ENCODE measurements at places on chromosomes 6 and 20.

GRCh38 chr20:37990571-37991151 is 42.6 kb downstream of the TTI1 start:
- DNase-seq: no peak

DNA sequence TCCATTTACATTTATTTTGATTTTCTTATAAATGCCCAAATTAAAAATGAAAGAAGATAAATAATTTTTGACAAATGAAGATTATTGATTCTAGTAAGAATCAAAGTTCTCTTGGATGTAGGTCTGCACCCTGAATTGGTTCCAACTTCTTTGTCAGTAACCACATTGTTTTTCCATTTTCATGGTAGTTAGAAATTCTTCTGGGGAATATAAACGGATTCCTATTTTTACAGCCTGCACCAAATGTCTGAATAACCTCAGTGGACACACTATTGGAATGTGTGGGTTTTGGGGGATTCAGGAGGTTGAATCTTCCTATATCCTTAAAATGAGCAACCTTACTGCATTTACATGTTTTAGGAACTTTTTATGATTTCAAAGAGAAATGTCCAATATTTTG is 1085.3 kb upstream of the MAP3K7 start:
- DNase-seq: no peak

- no peak for DNase-seq
Observed at GRCh38 chr6:87913974-87914373, 133.7 kb upstream of the SPACA1 start.

DNA sequence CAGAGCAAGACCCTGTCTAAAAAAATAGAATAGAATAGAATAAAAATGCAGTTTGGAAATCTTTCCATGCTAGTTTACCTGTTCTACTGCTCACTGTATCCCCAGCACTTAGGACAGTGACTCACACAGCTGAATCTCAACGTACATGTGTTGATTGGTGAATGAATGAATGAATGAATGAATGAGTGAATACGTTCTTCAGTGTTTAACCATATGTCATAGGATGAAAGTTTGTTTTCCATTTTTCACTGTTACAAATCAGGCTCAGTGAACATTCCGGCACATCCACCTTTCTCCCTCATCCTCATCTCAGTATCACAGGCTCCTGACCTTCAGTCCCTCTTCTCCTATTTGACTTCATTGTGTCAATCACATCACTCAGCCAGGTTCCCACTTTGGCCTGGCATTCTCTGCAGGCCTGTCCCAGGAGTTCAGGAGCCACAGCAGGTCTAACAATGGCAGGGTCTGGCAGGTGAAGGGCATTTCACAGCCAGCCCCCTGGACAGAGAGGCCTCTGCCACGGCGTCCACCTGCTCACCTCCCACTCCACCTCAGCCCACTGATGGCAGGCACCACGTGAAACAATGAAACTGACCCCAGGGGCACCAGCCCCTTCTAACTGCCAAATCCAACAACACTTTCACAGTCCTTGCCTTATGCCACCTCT is 7.9 kb downstream of the ZC3H12D start:
- no peak for DNase-seq

GRCh38 chr6:53654745-53655240 is 10.8 kb downstream of the KLHL31 start:
- no peak for DNase-seq

- no peak for DNase-seq
Observed at GRCh38 chr20:7971536-7972280, 31.4 kb upstream of the HAO1 start.

- no peak for DNase-seq
Observed at GRCh38 chr6:10970731-10971130, 73.4 kb downstream of the ELOVL2 start.

- DNase-seq: no peak
Observed at GRCh38 chr20:36984257-36984638, 32.7 kb upstream of the SAMHD1 start.

Measured in right hindlimb (tissue), 1 donor.